Gastroesophageal sphincter (tissue), 4 donors: ENCODE measurements at places on chromosomes 5 and 9. TPM values are rescaled to one million over a fixed set of nuclear protein-coding genes. Genes with fewer than 3 reads are reported as not detected.

- ATAC-seq, result no peak
Measured at GRCh38 chr5:35274839-35275509, 44.7 kb upstream of the PRLR start.

- no peak for ATAC-seq
Measured at GRCh38 chr5:76718880-76719279, 3.0 kb downstream of the F2R start.

DNA sequence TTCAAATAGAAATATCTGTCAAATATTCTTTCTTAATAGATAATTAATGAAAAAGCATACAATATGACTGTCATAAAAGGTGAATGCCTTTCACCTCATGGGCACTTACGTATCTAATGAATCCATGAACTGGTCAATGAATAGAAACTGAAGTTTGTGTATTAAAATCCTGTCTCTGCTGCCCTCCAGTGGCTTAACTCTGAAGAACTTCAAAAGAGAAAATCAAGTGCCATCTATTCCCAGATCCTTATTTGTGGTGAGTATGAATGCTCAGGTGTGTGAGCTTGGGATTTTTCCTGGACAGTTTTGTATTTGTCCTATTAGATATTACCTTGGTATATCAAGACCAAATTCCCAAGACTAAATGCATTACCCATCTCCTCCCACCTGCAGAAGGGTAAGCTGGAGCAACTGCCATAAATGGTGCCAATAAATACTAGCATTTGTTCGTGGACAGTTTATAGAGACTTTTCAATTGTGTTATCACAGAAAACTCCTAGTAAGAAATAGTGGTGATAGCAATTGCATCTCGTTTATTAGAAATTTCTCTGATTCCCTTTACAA is 44.0 kb upstream of the SVEP1 start:
- no peak for ATAC-seq

Gene JADE2
- 46.0 TPM for total RNA-seq

Gene RNF183
- not detected for total RNA-seq
